ENCODE measurements at places on chromosomes 16 and 17.

DNA sequence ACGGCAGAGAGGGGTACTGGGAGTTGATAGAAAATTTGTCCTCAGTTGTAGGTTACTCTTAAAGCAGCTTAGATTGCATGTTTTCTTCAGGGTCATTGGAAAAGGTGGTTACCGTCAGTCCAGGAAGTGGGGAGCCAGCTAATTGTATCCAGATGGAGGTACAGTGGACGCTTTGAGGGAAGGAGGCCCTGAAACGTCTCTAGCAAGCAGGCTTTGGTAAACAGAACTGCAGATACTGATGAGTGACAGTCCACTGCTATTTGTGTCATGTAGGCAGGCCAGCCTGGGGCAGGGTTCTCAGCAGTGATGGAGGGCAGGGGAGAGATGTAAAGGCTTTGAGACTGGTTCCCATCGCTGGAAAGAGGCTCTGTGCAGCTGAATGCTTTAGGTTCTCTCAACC is 30.2 kb upstream of the ST6GALNAC1 start:
- no peak for DNase-seq

GRCh38 chr16:79508294-79508693 is 92.2 kb downstream of the MAF start:
- DNase-seq: no peak

DNA sequence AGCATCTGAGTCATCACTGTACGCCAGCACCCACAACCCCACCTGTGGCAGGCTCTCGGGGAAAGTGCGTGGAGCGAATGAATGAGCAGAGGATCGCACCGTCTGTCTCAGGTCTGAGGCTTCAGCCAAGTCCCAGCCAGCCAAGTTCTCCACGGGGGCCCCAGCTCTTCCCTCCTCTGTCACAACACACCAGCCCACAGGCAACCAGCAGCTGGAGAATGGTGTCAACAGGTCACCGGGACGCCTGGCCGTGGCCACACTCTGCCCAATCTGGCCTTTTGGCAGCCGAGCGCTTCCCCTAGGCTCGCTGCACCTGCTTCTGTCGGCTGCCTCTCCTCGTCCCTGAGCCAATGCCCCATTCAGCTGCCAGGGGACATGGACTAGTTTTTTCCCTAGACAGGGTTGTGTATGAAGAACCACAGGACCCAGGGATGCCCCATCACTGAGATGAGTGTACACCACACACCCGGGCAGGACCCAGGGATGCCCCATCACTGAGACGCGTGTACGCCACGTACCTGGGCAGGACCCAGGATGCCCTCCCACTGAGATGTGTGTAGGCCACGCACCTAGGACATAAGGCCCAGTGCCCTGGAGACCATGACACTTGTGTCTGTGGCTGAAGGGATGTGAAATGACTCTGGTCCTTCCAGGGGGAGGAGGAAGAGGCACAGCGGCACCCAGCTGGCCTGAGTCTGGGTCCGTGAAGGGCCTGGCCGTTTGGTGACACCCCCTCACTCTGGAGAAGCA is 52.8 kb downstream of the ABR start:
- DNase-seq: no peak

GRCh38 chr16:82016263-82016662 is 5.0 kb upstream of the SDR42E1 start:
- no peak for DNase-seq

DNA sequence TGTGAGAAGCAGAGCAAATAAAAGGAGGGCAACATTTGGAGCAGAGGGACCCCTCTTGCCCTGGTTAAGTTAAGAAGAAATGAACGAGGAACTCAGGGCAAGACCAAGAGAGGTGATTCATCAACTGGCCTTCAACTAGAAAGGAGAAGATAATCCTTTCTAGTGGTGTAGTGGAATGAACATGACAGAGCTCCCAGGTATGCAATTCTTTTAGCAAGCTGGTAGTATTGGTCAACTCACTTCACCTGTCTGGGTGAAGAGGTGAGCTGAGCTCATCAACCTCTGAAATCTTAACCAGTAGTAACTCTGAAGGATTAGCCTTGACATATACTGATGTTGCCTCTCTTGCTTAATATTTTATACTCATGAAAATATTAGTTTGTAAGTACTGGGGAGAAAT is 1024.7 kb upstream of the GOT2 start:
- no peak for DNase-seq

DNA sequence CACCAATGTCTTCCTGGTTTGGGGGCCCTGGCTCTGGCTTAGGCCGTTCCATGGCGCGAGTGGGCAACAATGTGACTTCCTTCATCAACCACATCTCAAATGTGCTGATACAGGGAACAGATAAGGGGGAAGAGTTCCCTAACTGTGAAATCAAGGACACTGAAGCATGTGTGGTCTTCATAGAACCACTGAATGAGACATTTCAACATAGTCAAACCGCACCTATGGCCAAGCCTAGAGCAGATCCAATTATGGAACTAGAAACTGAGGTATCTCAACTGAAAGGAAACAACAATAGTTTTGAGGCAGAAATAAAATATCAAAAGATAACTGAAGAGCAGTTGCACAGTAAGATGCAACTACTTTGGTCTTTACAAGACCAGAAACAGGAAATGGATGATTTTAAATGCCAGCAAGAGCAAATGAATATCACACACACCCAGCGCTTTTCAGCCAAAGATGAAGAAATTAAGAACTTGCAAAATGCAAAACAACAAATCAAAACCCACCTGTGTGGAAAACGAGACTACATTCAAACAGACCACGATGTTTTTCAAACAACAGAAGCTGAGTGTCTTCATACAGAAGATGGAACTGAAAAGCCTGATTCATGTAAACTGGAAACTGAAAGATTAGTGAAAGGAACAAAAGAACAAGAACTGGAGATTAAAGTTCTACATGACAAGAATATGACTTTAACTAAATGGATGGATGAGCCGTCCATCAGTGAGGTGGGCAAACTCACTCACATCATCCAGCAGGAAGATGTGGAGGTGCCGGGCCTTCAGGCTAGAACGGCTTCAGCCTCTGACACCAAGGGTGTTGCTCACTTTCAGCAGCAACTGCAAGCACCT is 18.1 kb upstream of the LCMT1 start:
- DNase-seq: peak; percentile 4

GRCh38 chr16:83561876-83562275 is 245.9 kb upstream of the HSBP1 start:
- DNase-seq: no peak

- DNase-seq: no peak
These were observed 2.0 kb downstream of the PPP1R9B start for GRCh38 chr17:50148226-50149090.

- no peak for DNase-seq
These were observed 11.8 kb downstream of the PEMT start for GRCh38 chr17:17579691-17580090.

- no peak for DNase-seq
These were observed 27.9 kb upstream of the TNRC6A start for GRCh38 chr16:24701521-24701951.

DNA sequence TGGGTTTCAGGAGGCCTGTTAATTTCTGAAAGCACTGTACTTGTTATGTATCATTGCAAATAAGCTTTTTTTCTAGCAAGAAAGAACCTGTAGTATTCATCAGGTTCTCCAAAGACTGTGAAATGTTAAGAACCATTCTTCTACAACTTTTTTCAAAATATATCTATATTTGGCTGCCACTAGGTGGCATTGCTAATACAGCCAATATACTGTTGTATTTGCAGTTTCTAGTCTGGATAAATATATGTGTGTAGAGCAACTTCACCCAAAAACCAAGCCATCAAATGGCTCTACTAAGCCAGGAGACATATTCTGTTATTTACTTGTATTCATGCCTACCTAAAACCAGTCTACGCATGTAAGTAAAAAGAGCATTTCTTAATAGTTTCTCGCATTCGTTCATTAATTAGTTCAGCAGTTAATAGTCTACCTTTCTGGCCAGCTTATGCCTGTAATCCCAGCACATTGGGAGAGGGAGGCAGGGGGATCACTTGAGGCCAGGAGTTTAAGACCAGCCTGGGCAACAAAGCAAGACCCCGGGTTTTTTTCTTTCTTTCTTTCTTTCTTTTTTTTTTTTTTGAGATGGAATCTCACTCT is 39.5 kb downstream of the VMP1 start:
- DNase-seq: peak; percentile 12

- DNase-seq: no peak
These were observed 9.2 kb downstream of the MMP15 start for GRCh38 chr16:58034774-58035173.

DNA sequence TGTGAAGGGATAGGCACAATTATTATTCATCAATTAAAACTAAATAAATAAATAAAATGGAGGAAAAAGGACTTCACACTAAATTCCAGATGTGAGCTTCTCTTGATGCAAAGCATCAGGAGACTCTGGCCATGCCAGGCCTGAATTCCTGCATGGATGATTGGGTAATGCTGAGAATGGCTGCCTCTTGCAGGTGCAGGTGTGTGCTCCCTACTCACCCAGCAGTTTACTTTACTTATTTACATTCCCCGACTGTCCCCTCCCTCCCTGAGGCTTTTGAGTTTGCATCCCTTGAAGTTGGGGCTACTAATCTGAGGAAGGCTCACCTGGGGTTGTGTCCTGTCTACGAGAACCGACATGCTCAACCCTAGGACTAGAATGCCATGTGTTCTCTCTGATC is 200.4 kb downstream of the SHISA9 start:
- DNase-seq: no peak

- no peak for DNase-seq
These were observed 14.0 kb downstream of the LASP1 start for GRCh38 chr17:38883592-38884526.

GRCh38 chr17:66730461-66730923 is 104.4 kb upstream of the CACNG5 start:
- no peak for DNase-seq

GRCh38 chr16:72967941-72968340 is 80.0 kb downstream of the ZFHX3 start:
- no peak for DNase-seq

DNA sequence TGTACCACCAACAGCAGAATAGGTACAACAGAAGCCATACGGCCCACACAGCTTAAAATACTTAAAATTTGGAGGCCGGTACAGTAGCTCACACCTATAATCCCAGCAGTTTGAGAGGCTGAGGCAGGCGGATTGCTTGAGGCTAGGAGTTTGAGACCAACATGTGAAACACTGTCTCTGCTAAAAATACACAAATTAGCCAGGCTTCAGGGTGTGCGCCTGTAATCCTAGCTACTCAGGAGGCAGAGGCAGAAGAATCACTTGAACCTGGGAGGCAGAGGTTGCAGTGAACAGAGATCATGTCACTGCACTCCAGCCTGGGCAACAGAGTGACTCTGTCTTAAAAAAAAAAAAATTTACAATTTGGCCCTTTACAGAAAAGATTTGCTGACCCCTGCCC is 17.0 kb downstream of the GFOD2 start:
- no peak for DNase-seq

DNA sequence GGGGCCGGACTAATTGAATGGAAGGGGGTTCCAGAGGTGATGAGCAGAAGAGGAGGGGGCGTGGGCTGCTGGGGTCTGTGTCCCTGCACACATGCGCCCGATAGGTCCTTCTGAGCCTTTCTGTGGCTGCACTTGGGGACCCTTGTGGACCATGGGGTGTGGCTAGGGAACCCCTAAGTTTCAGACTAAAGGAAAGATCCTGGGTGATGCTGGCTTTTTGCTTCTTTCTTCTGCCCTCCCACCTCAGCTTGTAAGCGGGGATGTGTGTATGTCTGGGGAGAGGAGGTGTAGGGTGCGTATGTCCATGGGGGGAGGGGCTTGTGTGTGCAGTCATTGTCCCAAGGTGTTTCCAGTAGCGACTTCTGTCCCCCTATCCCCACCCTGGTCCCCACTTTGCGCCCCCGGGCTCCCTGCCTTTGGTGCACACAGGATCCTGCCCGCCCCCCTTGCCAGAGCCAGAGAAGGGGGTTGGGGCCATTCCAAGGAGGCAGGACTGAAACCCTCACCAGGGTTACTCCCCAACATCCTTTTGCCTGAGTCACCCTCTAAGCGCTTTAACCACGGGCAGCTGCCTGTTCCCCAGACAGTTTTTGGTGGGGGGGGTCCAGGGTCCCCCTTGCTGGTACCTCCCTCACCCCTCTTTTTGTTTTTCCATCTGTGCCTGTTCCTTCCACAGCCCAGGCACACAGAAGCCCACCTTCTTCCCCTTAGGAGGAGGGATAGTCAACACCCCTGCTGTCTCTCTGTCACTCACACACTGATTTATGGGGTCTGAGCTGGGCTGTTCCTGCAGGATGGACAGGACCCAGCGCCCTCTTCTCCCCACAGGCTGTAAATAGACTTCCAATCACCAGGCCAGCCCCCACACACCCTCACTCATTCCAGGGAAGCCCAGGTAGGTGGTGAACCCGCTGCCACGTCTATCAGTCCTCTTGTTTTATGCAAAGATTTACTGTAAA is 83.2 kb downstream of the ARHGAP23 start:
- DNase-seq: no peak

GRCh38 chr17:72470734-72471133 is 349.9 kb downstream of the SOX9 start:
- DNase-seq: no peak

DNA sequence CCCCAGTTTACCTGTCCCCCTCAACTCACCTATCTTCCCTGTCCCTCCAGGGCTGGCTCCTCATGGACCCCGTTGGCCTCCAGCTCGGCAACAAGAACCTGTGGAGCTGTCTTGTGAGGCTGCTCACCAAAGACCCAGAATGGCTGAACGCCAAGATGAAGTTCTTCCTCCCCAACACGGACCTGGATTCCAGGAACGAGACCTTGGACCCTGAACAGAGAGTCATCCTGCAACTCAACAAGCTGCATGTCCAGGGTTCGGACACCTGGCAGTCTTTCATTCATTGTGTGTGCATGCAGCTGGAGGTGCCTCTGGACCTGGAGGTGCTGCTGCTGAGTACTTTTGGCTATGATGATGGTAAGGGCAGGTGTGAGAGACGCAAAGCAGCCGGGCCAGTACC is 31.3 kb downstream of the NLRC5 start:
- DNase-seq: no peak

- no peak for DNase-seq
These were observed 83.3 kb downstream of the WDR59 start for GRCh38 chr16:74901606-74902005.

- DNase-seq: no peak
These were observed 4.9 kb upstream of the ASGR1 start for GRCh38 chr17:7184091-7184488.

- DNase-seq: no peak
These were observed 198.5 kb upstream of the HS3ST4 start for GRCh38 chr16:25493136-25493811.

DNA sequence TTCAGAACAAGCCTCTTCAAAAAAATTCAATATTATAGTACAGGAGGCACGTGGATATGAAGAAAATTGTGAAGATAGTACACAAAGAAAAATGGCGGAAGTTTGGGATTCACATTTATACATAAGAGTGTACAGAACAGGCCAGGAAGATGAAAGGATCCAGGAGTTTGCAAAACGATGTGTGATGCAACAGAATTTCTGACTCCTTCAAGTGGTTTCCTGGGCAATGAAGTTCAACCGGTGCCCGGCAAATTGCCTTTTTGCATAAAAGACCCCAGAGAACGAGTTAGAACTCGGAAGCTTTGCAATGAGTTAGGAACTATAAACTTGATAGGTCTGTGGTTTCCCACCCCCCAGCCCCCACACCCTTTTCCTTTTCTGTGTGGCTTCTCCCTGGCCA is 189.1 kb downstream of the SALL1 start:
- DNase-seq: no peak

All from KG1 (cell line).